ENCODE measurements at places on chromosomes 16 and 17.
A peak's percentile ranks its signal among the peaks of the same experiment; 100 is the strongest.

GRCh38 chr17:51852603-51853002 is 305.9 kb downstream of the CA10 start:
- no peak for DNase-seq

GRCh38 chr17:70552230-70552981 is 383.1 kb downstream of the KCNJ2 start:
- peak; percentile 82 for DNase-seq

GRCh38 chr17:2551928-2552327 is 40.2 kb upstream of the METTL16 start:
- DNase-seq: no peak

DNA sequence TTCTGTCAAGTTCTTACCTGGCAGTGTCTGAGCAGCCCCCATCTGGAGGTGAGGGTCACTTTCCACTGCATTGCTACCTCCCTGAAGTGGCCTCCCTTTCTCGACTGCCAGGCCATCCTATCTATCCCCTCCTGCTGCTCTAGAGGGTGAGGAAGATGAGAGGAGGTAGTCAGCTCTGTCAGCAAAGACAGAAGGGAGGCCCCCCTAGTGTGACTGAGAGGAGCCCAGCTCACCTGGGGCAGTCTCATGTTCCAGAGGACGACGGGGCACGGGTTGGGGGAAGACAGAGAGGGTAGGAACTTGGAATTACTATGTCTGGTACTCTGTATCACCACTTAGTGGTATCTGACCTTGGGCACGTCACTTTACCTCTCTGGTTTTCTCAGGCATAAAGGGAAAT is 22.0 kb downstream of the MYO19 start:
- no peak for DNase-seq

- DNase-seq: no peak
Measured at GRCh38 chr17:49204516-49204915, 5.9 kb downstream of the GNGT2 start.

DNA sequence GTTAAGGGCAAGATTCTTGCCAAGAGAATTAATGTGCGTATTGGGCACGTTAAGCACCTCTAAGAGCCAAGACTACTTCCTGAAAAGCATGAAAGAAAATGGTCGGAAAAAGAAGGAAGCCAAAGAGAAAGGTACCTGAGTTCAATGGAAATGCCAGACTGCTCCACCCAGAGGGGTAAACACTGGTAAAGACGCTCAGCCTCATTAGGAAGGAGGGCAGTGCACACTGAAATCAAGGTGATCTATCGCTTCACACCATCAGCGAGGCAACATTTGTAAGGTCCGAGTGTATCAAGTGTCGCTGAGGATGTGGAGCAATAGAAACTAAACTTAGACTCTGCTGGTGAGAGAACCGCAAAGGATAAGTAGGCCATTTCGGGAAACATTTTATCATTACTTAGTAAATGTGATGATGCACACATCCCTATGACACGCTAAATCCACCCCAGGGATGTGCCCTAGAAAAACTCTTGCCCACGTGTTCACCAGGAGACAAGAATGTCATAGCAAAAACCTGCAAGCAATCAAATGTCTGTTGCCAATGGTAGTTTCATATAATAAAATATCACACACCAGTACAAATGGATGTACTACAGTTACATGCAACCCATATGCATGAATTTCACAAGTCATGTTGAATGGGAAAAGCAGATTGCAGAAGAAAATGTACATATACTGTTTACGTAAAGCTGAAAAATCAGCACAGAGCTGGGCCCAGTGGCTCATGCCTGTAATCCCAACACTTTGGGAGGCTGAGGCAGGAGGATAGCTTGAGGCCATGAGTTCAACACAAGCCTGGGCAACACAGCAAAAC is 23.6 kb downstream of the CNTROB start:
- no peak for DNase-seq

- DNase-seq: no peak
Measured at GRCh38 chr16:59698346-59699020, 964.4 kb upstream of the GOT2 start.

- no peak for DNase-seq
Measured at GRCh38 chr16:68790130-68790761, 53.1 kb upstream of the TANGO6 start.

GRCh38 chr17:75872434-75873351 is 5.7 kb downstream of the TRIM47 start:
- no peak for DNase-seq

GRCh38 chr16:2149630-2150417 is 1.4 kb downstream of the RAB26 start:
- DNase-seq: peak; percentile 81

DNA sequence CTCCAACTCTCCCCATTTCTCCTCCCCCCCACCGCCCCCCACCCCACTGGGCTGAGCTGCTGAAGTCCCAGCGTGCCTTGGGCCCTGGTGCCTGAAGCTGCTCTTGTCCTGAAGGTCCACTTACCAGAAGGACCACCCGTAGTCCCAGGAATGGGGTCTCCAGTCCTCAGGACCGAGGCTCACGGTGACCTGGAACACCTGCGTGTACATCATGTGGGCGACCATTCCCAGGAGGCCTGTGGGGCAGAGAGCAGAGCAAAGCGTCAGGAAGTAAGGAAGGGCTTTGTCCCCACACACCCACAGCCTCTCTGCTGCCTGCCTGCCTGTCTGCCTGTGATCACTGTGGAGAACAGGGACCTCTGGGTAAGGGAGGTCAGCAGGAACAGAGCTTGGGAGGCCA is 218.7 kb downstream of the GSG1L start:
- no peak for DNase-seq

DNA sequence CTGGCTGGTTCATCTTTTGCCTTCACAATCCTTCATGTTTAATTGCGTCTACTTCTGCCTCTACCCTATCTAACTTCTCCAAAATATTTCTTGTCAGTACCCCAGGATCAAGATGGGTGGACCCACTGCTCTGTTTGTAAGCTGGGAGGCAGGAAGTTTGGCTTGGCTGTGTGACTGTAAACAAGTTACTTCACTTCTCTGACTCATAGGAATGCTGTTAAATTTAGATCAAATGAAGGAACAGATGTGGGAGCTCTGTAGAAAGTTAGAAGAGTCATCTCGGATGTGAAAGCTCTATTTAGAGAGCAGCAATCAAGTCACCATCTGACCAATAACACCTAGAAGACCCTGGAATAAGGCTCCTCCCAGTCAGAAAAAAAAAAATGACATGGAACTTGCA is 55.2 kb upstream of the MRTFB start:
- no peak for DNase-seq

DNA sequence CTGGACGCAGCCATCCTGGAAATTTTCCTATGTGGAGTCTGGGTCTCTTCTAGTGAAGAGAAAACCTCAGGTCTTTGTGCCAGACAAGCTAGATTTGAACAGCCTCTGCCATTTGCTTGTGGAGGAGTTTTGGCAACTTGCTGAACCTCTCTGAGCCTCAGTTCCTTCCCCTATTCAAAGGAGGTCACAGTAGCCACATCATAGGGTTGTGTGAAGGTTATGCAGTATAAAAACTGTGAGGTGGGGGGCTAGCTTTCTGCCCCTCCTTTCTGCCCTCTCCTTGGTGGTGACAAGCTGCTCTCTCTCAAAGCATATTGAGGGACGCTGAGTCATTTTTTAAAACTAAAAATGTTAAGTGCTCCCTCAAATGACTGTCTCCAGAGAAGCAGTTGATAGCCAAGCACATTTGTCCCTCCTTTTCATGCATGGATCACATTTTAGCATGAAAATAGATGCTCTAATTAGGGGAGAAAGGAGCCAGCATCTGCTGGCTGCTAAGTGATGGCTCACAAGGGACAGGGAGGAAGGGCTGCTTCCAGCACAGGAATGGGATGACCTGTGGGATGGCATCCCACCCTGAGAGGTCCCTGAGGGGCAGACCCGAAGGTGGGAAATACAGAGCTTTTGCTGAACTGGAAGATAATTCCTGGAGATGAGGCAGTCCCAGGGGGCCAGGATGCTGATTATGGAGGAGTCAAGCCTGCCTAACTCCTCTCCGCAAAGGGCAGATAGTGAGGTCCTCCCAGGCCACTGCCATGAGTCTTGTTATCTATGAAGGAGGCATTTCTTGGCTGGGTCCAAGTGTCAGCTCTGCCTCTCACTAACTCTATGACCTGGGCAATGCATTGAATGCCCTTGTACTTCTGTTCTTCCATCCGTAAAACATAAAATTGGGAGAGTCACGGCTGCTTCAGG is 218.8 kb downstream of the RAB11FIP4 start:
- DNase-seq: peak; percentile 37

GRCh38 chr16:4212934-4213296 is 29.0 kb downstream of the SRL start:
- DNase-seq: no peak

GRCh38 chr16:57747996-57748395 is 12.4 kb downstream of the KATNB1 start:
- no peak for DNase-seq

DNA sequence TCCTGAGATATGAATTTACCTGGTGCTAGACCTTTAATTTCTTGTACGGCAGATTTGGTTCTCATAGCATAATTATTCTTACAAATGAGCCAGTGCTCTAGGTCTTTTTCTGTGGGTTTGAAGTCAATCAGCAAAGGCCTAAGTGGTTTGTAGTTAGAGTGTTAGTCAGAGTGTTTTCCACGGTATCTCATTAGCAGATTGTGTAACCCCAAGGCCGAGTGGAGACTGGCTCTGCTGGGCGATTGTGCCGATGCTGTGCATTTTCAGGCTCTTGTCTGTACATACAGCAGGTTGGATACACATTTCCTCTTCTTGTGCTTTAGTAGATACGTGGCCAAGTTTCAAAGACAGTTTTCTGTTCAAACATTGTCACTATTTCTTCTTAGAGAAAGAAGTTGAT is 78.6 kb upstream of the CA10 start:
- no peak for DNase-seq

- no peak for DNase-seq
Measured at GRCh38 chr17:77527836-77528505, 387.2 kb downstream of the SEC14L1 start.

DNA sequence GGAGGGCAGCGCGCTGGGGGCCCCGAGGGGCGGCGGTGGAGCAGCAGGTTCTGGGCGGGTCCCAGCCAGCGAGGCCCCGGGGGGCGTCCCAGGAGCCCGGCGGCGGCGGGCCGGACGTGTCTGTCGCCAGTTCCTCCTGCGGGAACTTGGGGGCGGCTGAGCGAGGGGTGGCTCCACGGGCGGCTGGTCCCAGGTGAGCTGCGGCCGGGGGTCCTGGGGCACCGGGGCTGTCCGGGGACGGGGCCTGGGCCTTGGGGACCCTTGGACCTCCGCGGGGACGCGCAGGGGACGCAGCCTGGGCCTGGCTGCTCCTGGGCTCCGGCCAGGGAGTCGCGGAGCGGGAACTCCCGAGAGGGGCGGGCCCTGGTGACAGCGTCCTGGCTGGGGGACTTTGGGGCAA is 54.2 kb upstream of the ZNF267 start:
- DNase-seq: no peak

- DNase-seq: no peak
Measured at GRCh38 chr17:20095336-20096080, 86.3 kb downstream of the SPECC1 start.

DNA sequence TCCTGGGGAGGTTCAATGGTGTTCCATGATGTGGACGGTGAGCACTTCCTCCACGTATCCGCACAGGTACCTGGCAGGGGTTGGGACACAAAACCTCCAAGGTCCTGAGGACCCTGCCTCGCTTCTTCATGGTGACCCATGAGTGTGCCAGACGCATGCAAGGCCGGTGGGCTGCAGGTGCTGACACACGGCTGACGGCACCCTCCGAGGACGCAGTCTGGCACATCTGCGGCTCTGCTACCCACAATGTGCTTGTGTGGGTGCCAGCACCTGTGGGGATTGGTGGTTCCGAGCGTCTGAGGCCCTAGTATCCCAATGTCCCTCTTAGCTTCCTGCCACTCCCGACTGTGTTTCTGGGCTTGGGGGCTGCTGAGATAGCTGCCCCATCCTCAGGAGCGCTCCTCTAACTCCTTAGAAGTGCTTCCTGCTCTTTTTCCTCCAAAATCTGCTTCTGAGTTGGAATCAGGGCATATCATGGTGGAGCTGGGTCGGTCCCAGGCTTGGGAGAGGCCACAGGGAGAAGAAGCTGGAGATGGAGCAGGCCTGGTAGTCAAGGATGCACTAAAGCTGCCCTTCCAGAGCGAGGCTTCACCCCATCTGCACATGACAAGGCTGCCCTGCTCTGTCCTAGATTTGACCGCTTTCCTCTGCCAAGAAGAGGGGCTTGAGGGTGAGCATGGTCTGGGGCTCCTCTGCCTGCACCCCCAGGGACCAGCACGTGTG is 1.6 kb downstream of the CYGB start:
- no peak for DNase-seq

DNA sequence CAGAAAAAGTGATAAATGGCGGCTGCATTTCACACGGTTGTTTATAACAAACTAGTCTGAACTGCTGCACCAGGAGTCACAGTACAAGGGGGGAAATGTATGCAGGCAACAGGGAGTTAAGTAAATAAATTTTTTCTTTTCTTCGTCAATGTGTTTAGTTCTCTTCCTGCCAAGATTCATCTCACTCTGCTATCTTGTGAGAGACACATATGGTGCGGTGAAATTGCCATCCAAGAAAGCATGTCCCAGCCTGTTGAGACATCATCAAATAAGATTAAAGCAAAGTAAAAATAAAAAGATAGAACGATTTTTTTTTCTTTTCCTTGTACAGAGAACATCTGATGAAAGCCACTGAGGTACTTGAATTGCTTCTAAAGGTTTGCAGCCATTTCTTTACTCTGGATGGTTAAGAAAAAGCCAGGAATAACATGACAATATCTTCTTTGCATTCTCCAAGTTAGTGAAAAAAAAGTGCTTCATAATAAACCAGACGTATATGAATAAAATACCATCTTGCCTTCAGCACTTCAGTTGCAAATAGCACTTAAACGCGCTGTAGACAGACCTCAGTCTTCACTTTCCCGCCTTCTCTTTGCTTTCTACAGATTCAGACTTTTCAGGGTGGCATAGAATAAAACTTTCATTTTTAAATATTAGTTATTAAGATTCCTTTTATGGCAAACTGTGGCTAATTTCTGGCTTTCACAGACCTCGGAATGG is 506.2 kb upstream of the ZFHX3 start:
- no peak for DNase-seq

- no peak for DNase-seq
Measured at GRCh38 chr16:66335704-66336329, 30.7 kb upstream of the CDH5 start.

GRCh38 chr16:6891496-6891895 is 441.1 kb upstream of the RBFOX1 start:
- DNase-seq: no peak

- DNase-seq: peak; percentile 80
Measured at GRCh38 chr16:56610017-56610608, 1.7 kb downstream of the MT2A start.

- peak; percentile 71 for DNase-seq
Measured at GRCh38 chr16:87550495-87550961, 51.8 kb upstream of the JPH3 start.

All from Karpas-422 (cell line).